ENCODE measurements at places on chromosomes 11 and 22. TPM values are rescaled to one million over a fixed set of nuclear protein-coding genes. Genes with fewer than 3 reads are reported as not detected.
A peak's percentile ranks its signal among the peaks of the same experiment; 100 is the strongest.

DNA sequence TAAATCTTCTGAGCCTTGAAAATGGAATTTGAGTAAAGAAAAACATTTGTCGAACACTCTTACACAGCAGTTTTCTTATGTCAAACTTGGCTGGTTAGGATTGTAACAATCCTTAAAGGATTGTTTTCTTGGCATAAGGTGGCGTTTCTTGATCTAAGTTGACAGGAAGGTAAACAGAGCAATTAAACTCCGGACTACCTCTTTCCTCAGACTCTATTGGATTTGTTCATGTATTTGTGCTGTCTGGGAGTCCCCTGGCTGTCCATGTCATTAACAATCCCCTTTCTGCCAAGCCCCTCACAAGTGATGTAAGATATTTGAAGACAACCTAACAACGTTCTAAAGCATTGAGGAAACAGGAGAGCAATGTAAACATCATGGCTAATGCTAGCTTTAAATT lies 222.5 kb upstream of the SNX19 start:
- no peak for DNase-seq

Gene DCDC1
- total RNA-seq, result 0.73 TPM

Gene CD3E
- not detected for total RNA-seq

DNA sequence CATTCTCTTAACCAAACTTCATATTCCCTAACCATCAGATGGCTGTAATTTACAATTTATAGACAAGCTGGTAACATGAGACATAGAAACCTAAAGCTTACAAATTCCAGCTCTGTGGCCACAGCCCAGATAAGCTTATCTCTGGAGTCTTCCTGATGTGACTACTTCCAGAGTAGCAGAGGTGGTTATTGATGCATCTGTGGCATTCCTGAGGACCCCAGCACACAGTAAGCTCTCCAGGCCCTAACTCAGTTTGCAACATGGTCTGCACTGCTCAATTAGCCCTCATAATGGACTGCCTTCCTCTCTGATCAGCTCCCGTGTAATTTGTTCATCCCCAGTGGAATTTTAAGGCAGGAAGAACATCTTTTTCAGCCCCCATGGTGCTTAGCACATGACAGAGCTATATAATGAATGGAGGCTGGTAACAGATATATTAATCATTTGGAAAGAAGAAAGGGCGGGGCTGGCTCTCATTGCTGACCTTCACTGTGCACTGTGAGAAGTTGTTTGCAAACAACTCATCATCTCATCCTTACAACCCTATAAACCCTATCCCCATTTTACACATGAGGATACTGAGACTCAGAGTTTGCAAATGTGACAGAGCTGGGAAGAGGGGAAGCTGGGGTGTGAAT lies 30.1 kb upstream of the KCNJ11 start:
- DNase-seq, result no peak

- DNase-seq, result no peak
These were observed 31.6 kb upstream of the HMOX1 start for GRCh38 chr22:35349368-35349703.

Gene POU2AF2
- not detected for total RNA-seq

Gene MMP27
- not detected for total RNA-seq

GRCh38 chr11:72265951-72266350 lies 22.0 kb upstream of the PHOX2A start:
- DNase-seq, result no peak

DNA sequence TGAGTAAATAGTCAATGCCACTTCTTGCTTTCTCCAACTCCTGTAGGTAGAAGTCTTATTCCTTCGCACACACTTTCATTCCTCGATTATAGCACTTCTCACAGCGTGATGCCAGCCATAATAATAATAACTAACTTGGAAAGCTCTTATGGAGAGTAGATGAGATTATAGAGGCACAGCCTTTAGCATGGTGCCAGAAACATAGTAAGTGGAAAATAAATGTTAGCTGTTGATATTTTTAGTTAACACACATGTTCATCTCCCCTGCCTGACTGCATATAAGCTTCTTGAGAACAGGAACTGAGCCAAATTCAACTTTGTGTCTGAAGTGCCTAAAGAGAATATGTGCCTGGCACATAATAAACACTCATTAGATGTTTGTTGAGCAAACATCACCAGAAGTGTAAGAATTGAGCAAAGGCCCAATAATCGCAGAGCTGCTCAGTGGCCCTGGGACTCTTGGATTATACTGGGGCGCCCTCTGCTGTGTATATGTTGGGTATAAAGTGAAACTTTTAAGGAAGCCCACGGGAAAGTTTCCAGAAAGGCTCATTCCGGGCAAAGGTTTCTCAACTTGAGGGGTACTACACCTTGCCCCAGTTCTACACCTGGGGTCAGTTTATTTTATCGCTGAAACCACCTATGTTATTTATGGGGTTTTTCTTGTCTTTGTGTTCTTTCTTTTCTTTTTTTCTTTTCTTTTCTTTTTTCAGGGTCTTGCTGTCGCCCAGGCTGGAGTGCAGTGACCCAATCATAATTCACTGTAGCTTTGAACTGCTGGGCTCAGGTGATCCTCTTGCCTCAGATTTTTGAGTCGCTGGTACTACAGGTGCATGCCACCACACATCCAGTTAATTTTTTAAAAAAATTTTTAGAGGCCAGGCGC lies 22.3 kb downstream of the SLN start:
- DNase-seq, result peak; percentile 81

Gene HYOU1
- total RNA-seq, result 104 TPM

Gene UQCR10
- total RNA-seq, result 140 TPM

DNA sequence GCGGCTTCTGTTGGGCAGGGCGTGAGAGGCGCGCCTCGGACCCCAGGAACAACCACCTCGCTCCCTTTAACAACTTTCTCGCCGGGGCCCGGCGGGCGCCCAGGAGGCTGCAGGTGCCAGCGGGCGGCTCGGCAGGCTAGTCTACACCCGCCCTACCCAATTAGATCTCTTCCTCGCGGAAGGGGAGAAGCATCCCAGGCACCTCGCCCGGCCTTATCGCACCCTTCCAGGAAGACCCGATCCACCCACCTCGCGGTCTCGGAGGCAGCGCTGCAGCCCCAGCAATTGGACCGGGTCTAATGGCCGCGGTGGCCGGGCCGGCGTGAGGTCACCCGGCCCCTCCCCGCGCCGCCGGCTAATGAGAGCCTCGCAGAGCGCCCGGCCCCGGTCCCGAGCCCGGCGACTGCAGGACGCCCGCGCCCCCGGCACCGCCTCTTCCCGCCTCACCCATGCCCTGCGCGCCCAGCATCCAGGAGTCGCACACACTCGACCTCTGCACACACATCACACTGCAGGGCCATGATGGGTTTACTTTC lies at the start of gene PLAAT3:
Gene PLAAT3, minus strand, starts transcription at position 298 of the 536 bp plus-strand sequence. CDS start 419 bp downstream, outside the sequence.
- peak; percentile 88 for DNase-seq

- DNase-seq, result no peak
These were observed 102.8 kb downstream of the EXT2 start for GRCh38 chr11:44198146-44198724.

DNA sequence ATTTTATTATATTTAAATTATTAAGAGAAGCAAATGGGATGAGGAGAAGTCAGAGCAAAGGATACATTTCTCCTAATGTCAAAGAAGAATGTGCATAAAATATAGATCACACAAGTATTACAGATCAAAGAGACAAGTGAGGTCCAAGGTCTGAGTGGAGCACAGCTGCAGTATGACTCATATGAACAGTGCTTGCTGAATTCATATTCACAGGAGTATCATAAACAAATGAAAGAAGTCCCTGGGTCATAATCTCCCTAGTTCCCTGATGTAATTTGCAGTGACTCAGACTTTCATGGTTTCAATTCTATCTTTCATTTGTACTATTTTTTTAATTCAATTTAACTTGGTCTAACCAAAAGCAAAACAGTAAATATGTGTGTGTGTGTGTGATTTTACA lies 499.0 kb upstream of the CCDC179 start:
- peak; percentile 84 for DNase-seq

DNA sequence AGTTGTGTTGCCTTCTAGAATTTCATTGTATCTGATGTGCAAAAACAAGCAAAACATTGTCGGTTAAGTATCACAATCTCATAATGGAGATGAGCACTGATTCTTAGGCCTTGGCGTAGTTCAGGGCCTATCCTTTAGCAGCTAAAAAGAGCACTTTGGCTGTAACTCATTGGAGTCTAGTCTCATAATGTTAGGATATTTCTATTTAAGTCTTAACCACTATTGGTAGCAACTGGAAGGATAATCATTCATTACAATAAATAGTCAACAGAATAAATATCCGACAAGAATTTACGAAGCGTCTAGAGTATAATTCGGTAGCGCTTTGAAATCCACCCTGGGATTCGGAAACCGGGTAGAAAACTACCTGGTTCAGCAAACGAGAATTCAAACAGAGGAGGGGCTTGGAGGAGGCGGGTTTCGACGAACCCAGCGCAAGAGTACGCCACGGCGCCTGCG lies 461 bp upstream of the EED start:
- DNase-seq, result no peak
